Iris pigment epithelial cell (primary cell): ENCODE measurements at places on chromosomes 12 and 14.

GRCh38 chr12:68614105-68614679 lies 3.5 kb downstream of the RAP1B start:
- no peak for DNase-seq

- peak; percentile 50 for DNase-seq
Observed at GRCh38 chr12:39990122-39991101, 115.5 kb downstream of the SLC2A13 start.

GRCh38 chr12:130826151-130826801 lies 12.8 kb downstream of the STX2 start:
- DNase-seq, result peak; percentile 86

- no peak for DNase-seq
Observed at GRCh38 chr14:96158735-96159134, 45.9 kb upstream of the BDKRB2 start.
